H1 (cell line): ENCODE measurements at places on chromosomes 3 and 15. TPM values are rescaled to one million over a fixed set of nuclear protein-coding genes. Genes with fewer than 3 reads are reported as not detected.

Gene GPR149
- total RNA-seq, result not detected in 2 replicates

Gene FAM81A
- total RNA-seq, result 2.0 and 3.0 TPM in 2 replicates

Gene DUOXA2
- total RNA-seq, result not detected in 2 replicates

Gene C2CD4B
- 0.40 and 0.73 TPM in 2 replicates for total RNA-seq

Gene FRMD5
- 10.2 and 12.6 TPM in 2 replicates for total RNA-seq

DNA sequence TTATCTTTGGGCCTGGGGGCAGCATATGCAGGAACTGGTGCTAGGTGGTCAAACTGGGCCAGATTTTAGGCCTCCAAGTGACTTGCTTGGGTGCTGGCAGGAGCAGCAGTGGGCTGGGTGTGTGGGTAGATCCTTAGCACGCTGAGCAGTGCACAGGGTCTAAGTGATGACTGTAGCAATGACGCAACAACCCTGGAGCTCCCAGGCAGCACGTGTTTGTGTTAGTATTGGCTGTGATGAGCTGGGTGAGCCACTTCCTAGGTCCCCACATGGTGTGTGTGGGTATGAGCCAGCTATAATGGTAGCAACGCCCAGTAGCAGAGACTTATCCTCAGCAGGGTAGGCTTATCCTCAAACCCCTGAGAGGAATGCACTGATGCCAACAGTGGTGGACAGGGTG lies 570.6 kb upstream of the ROBO1 start:
- no peak for DNase-seq

- DNase-seq, result no peak
These were observed 7.8 kb downstream of the DNAJB8 start for GRCh38 chr3:128458746-128459460.

DNA sequence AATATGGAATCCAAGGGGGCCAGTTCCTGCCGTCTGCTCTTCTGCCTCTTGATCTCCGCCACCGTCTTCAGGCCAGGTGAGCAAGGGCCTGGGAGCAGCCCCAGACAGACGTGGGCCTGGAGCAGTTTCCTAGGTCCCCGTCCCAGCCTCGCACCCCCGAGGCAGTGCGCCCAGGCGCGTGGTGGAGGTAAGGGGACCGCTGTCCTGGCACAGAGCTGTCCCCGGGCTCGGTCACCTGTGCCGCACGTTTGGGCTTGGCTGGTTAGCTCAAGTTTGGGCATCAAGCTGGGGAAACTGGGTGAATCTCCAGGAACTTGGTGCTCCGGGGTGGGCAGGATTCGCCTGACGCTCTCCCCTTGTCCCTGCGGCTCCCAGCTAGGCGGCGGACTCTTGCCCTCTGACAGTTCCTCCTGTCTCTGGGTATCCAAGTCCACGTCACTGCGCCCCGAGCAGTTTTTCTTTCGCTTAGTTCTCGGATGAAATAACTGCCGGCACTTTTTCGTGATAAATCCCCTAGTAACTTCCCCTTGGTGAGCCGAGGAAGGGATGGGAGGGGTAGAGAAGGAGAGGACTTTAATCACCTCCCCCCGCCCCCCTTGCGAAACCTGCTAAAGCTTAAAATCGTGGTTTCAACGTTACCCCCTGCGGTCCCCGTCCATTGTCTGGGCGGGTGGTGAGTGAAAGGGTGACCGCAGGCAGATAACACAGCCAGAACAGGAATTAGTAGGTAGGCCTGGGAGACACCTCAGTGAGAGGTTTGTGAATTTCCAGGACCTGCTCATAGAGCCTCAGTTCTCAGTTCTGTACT lies 901 bp downstream of the ALCAM start:
- no peak for DNase-seq

- DNase-seq, result no peak
These were observed 30.6 kb downstream of the CCDC14 start for GRCh38 chr3:123930445-123930844.

GRCh38 chr3:195171093-195171873 lies 99.7 kb downstream of the XXYLT1 start:
- no peak for DNase-seq

- no peak for DNase-seq
These were observed 164.1 kb upstream of the CCDC54 start for GRCh38 chr3:107213044-107213669.

GRCh38 chr3:123421353-123422174 lies 27.3 kb downstream of the ADCY5 start:
- no peak for DNase-seq

DNA sequence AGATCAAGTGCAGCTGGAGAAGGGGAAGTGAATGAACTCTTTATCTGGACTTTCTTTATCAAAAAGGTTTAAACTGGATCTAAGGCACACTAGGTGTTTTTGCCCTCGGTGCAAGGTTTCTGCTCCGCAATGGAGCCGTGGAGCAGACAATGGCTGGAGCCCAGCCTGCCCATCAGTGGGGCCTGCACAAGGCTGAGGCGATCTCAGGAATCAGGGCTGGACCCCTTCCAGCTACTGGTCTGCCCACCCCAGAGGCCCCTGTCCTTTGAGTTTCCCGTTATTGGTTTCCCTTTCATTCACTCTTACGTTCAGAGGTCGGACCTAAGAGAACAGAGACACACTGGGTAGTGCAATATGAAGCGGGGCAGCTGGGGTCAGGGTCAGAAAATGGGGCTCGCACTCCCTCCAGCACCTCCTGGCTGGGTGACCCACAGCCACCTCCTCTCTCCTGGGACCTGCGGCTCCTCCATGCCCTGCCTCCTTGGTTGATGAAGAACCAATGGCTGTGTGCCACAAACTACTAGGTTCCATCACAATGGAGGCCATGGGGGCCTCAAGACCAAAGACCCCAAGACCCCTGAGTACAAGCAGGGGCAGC lies 164.6 kb downstream of the CHSY1 start:
- DNase-seq, result no peak
